GM23338 (cell line): ENCODE measurements at places on chromosomes 1 and 21. TPM values are rescaled to one million over a fixed set of nuclear protein-coding genes. Genes with fewer than 3 reads are reported as not detected.

DNA sequence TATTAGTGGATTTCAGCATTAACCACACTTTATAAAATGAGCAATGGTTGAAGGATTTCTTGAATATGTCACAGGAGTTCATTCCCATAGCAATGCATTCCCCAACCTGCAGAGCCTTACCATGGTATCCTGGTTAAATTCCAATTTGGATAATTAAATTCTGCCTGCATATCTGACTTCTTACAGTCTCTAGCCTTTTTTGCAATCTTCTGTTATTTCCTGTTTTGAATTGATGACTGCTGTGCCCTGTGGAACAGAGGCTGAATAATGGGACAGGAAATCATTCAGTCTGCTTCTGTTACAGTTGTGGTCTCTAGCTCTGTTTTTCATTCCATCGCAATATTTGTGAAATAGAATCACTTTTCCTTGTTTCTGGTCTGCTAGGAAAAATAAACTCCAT lies 1823.9 kb downstream of the PLA2G4A start:
- DNase-seq = no peak

DNA sequence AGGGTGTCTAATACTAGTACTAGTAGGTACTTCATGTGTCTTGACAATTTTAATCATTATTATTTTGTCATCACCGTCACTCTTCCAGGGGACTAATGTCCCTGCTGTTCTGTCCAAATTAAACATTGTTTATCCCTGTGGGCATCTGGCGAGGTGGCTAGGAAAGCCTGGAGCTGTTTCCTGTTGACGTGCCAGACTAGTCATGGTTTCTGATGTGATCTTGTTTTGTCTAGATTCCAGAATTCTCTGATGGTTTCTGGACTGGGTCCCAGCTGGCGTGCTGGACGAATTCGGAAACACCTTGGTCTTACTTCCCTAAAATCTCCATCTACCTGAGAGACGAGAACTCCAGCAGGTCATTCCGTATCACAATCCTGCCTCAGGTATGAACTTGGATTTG lies 66.1 kb upstream of the FAM3B start:
- DNase-seq = no peak

PRKAA2 gene
- 8.7 and 8.8 TPM in 2 replicates for total RNA-seq

GRCh38 chr1:11138952-11139351 lies 39.3 kb upstream of the EXOSC10 start:
- DNase-seq = no peak

FCER1A gene
- not detected in 2 replicates for total RNA-seq

CNR2 gene
- not detected in 2 replicates for total RNA-seq

DNA sequence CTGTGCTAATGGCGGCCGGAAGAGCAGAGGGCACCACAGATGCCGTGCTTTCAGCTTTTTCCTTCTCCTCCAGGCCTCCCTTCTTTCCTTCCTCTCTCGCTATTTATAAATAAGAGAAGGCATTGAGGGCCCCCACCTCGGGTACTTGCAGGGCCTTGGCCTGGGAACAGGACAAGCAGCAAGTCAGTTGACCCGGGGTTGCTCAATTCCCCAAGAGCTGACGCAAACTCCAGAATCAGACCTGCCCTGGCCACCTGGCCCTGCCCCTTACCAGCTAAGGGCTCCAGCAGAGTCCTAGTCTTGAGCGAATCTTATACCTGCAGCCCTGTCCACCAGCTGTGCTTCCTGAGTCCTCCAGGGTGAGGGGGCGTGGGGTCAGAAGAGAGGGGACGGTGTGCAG lies 13.5 kb downstream of the TNFRSF1B start:
- DNase-seq = no peak
